ENCODE measurements at places on chromosomes 12 and 14. TPM values are rescaled to one million over a fixed set of nuclear protein-coding genes. Genes with fewer than 3 reads are reported as not detected.
A peak's percentile ranks its signal among the peaks of the same experiment; 100 is the strongest.

GRCh38 chr12:116434155-116435011, 124.8 kb upstream of the MAP1LC3B2 start:
- no peak for DNase-seq

The NGB gene
- total RNA-seq = 4.9 TPM

- no peak for DNase-seq
Measured at GRCh38 chr12:49811136-49811535, 17.1 kb downstream of the NCKAP5L start.

GRCh38 chr12:126627596-126627995, 1562.4 kb downstream of the AACS start:
- DNase-seq = no peak

The GPR162 gene
- total RNA-seq = 81.1 TPM

The BMP4 gene
- 0.41 TPM for total RNA-seq

The TRIM9 gene
- 28.5 TPM for total RNA-seq

The HOXC9 gene
- total RNA-seq = not detected

DNA sequence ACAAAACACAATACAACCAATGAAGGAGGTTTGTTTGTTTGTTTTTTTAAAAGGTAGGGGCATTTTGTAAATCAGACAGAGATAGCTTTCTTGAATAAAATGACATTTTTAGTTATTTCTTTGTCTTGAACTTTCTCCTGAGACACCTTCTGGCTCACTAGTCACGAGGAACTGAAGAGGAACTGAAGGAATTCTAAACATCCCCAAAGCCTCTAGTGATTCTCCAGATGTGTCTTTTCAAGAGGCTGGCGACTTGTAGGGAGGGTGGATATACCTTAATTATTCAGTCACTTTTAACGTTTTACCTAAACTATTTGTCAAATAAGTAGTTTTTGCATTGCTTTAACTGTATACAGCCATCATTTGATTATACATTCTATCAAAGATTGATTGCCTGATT, 211.2 kb upstream of the LRIG3 start:
- DNase-seq = no peak

DNA sequence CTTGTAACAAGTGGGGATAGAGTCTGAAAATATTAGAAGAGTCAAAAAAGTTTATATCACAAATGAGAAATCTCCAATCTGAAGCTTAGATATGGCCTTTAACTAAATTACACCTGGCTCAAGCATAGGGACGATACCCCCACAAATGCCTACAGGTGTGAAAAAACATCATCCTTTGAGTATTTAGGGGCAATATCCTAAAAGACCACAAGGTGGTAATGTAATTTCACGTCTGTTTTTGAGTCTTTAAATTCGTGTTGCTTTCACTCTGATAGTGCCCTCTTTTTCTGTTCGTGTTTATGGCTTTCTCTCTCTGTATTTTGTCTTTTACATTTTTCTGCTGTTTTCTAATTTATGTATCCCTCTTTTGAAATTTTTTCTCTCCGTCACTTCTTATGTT, 84.3 kb downstream of the ETNK1 start:
- peak; percentile 53 for DNase-seq

- DNase-seq = no peak
Measured at GRCh38 chr14:77574446-77575115, 41.9 kb downstream of the SPTLC2 start.

DNA sequence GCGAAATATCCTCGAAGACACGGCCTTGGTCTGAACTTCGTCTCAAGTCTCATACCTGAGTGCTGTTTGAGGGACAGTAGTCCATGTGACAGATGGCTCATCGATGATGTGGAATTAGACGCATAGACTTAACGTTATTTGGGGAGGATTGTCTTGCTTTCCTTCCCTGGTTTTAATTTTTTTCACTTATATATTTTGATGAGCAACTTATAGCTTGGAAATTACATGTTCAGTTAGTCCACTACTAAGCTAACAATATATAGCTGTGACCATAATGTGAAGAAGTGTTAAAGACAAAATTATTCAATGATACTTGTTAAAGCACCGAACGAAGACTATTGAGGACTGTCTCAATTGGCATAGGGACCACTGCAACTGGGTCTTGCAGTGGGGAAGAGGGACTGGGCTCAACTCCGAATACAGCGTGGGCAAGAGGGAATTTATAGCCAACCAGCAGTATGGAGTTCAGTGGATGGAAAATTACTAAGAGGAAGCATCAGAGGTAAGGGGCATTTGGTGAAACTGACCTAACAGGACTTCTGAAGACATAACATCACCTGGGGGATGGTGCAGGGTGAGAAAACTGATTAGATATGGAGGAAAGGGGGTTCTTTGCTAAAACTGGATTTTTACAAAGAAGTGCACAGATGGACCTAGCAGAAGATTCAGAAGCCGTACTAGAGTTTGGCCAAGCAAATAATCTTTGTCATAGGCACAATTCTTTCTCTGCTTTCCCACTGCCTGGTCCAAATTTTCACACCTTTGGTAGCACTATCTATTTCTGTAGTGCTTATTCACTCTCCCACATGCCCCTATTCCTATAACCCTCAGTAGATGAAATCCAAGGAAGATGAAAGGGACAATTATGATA, 910 bp upstream of the TM7SF3 start:
- no peak for DNase-seq

The TAS2R14 gene
- total RNA-seq = 5.3 TPM

DNA sequence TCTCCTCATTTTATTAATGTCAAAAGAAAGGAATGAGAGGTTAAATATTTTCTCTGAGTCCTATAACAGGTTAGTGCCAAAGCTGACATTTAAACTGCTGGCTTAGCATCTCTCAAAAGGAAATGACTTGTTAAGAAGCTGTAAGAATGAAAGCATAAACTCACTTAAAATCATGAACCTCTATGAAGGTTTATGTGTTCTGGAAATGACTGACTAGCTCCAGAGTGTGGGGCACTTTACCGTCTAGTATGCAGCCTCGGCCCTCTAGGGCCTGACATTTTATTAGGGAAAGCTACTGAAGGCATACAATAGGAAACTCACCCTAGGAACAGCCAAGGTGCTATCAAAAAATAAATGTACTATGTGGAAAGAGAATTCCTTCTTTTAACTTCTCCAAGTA, 35.1 kb downstream of the SPX start:
- DNase-seq = no peak

GRCh38 chr14:95345032-95345431, 25.3 kb upstream of the CLMN start:
- DNase-seq = no peak

GRCh38 chr12:75725521-75726111, 214.2 kb upstream of the KRR1 start:
- no peak for DNase-seq

DNA sequence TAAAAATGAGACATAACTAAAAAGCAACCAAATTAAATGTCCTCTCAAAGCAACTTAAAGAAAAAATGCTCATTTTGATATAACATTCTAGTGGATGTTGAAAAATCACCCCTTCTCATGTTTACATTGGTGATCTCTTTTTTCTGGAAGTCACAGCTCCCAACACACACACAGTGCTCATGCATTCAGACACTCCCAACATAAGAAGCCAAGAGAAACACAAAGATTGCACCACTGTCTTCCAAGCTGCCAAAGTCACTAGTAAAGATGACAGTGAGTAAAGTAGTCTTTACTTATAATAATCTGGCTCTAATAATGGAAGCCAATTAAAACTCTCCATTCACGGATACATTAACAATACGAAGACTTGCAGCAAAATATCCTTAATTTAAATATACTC, 218.4 kb downstream of the NTF3 start:
- DNase-seq = no peak

The FGF6 gene
- not detected for total RNA-seq

DNA sequence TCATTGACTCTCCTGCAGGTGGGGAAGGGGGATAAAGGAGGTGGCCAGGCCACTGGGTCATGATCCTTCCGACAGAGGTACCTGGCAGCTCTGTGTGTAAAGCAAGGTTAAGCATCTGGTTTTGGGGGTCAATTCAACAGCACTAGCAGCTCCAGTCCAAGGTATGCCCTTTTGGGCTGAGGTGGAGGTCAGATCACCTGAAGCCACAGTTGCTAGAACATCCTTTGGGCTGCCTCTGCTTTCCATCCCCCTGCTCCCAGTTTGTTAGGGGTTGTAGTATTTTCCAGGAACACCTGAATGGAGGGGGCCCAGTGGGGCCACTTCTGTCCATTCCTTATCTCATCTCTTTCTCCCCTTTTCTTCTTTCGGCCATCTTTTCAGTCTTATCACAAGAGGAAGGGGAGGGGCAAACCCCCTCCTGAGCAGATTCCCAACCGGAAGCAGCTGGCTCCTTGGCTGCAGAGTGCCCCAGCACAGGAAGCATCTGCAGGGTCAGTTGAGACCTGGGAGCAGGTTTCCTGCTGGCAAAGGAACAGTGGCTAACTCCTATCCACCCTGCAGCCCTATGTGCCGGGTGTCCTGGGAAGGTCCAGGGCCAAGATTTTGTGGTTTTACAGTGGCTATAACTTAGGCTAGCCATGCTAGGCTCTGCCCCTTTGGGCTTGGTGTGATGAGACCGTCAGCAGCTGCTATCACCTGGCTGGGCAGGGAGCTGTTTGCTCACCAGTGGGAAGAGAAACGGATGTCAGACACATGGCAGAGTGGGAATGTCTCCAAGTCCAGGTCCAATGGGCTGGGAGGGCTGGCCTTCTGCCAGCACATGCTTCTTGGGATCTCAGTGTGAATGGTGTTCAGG, 40.2 kb downstream of the SH2B3 start:
- no peak for DNase-seq

The GALNT8 gene
- total RNA-seq = 57.5 TPM

DNA sequence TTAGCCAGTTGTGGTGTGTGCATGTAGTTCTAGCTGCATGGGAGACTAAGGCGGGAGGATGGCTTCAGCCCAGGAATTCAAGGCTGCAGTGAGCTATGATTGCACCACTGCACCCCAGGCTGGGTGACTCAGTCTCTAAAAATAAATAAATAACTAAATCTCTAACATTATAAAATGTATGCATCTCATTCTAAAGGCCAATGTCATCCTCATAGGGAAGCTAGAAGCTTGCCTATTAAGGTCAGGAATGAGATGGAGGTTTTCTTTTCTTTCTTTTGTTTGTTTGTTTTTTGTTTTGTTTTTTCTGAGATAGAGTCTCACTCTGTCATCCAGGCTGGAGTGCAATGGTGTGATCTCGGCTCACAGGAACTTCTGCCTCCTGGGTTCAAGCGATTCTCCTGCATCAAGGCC, 48.8 kb upstream of the PAPLN start:
- no peak for DNase-seq

GRCh38 chr14:21995332-21995731, 321.7 kb upstream of the OR4E1 start:
- no peak for DNase-seq

DNA sequence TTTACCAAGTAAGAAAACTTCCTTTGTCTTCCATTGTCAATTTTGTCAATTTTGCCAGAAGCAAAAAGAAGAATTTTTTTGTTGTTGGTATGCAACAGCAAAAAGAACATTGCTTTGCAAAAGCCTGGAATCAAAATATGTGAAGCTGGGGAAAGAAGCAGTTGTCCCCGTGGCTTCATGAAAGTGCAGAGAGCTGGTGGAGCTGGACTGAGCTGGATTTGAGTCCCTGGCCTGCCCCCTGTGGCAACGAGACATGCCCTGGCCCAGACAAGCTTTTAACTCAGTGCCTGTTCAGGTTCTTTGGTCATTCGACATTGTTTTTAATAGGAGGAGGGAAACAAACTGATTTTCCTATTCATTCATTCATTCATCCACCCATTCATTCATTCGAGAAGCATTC, 70.3 kb downstream of the SLC15A4 start:
- no peak for DNase-seq

GRCh38 chr12:127340381-127340780, 926.6 kb upstream of the TMEM132C start:
- no peak for DNase-seq

- no peak for DNase-seq
Measured at GRCh38 chr12:44372259-44372658, 503.9 kb downstream of the NELL2 start.

The NKX2-1 gene
- total RNA-seq = 0.82 TPM

GRCh38 chr12:128078301-128078971, 188.5 kb upstream of the TMEM132C start:
- DNase-seq = no peak

- DNase-seq = no peak
Measured at GRCh38 chr12:62917926-62918325, 17.0 kb downstream of the PPM1H start.

DNA sequence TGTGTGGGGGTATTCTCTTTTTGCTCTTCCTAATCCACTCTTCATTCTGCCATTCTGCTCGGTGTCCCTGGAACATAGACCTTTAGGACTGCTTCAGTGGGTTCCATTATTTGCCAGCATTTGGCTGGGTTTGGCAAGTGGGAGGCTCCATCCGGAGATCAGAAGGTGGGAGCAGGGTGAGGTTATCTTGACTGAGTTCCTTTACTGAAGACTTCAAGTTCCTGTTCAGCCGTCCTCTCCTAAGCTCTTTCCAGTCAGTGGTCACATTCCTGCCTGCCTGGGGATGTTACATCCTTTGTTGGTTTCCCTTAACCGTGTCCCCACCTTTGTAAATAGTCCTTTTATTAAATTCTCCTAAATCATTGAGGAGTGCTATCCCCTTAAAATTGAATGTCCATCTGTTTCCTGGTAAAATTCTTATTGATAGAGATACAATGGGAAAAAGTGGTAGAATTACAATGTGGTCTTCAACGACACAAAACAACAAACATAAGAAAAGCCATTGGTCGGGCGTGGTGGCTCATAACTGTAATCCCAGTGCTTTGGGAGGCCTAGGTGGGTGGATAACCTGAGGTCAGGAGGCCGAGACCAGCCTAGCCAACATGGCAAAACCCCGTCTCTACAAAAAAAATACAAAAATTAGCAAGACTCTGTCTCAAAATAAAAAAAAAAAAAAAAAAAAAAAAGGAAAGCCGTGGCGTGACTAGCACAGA, 5.0 kb upstream of the MIA2 start:
- DNase-seq = no peak

Data from frontal cortex (tissue), 4 donors.